ENCODE measurements at places on chromosomes 3 and 15.

- DNase-seq: no peak
Measured at GRCh38 chr3:72320955-72321303, 527.3 kb downstream of the SHQ1 start.

DNA sequence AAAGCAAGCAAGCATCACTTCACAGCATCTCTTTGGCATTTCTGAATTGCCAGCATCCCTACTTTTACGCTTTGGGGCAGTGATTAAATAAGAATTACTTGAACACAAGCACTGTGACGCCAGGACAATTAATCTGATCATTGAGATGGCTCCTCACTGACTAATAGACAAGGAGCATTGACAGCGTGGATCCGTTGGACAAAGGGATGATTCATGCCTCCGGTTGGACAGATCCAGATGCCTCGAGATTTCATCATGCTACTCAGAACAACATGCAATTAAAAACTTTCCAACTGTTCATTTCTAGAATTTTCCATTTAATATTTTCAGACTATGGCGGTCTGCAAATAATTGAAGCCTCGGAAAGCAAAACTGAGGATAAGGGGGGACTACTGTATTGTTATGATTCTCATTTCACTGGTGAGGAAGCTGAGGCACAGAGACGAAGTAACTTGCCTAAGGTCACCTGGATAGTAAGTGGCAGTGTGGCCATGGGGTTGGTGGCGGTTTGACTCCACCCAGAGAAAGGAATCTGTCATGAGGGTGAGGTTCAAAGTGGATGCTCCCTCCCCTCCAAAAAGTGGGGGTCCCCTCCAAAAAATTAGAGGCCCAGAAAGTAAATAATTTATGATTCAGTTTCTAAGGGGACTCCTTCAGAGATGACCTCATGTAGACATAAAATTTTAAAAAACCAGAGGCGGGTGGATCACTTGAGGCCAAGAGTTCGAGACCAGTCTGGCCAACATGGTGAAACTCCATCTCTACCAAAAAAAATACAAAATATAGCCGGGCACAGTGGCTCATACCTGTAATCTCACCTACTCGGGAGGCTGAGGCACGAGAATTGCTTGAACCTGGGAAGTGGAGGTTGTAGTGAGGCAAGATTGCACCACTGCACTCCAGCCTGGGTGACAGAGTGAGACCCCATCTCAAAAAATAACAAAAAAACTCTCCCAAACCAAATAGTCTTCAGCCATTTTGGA, 12.3 kb upstream of the PGPEP1L start:
- DNase-seq: no peak

GRCh38 chr3:45547764-45548680, 46.5 kb upstream of the LIMD1 start:
- DNase-seq: no peak

- no peak for DNase-seq
Measured at GRCh38 chr15:73992594-73992898, 451 bp upstream of the STOML1 start.

DNA sequence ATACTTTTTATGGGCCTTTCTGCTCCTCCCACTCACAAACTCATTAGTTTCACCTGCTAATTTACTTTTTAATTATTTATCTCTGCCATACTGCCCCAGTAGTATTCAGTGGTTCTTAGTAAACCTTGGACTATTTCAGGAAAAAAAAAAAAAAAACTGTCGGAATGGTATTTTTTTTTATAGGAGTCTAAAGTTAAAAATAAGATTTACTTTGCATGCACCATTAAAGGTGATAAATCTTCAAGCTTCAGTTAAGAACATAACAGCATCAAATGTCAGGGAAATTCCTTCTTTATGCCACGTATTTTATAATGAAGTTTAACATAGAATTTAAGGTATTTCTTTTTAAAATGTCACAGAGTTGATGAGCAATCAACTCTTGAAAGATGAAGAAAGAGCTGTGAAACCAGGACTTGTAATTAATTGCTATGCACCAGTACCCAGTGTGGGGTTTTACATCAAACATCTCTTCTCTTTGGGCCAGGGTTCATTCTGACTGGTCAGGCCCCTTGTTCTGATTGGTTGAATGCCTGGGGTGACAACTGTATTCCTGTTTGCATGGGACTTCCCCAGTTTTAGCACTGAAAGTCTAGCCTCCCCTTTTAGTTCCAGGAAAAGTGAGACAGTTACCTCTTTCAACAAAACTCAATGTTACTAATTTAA, 40.3 kb upstream of the PTPRG start:
- DNase-seq: no peak

DNA sequence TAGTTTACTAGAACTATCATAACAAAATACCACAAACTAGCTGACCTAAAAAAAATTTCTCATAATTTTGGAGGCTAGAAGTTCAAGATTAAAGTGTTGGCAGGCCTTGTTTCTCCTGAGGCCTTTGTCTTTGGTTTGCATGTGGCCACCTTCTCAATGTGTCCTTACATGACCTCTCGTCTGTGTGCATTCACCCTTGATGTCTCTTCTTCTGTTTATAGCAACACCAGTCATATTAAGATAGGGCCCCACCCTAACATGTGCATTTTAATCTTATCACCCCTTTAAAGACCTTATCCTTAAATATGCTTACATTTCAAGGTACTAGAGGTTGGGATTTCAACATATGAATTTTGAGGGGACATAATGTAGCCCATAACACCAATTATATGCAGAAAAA, 177.0 kb downstream of the ZBBX start:
- DNase-seq: no peak
